ENCODE measurements at places on chromosomes 13 and 19. TPM values are rescaled to one million over a fixed set of nuclear protein-coding genes. Genes with fewer than 3 reads are reported as not detected.

DNA sequence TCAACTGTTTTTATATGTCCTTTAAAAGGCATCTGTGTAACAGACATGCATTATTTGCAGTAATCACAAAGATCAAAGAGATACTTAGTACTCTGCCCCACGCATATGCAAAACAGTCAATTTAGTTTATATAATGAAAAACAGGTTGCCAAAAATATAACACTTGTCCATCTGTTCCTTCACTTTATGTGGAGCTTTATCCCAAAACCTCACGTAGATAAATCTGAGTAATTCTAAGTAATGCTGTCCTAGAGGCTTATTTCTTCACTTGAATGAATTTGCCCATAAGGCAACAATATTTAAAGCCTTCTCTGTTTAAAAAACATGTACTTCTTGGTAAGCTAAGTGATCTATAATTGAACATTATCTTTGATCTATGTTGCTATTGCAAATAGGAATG, 20.3 kb upstream of the SLITRK6 start:
- DNase-seq, result no peak

LILRA2 gene
- not detected for total RNA-seq

METTL21C gene
- 1.8 TPM for total RNA-seq

- DNase-seq, result no peak
Observed at GRCh38 chr19:367561-367960, 23.0 kb upstream of the MIER2 start.

OR7D2 gene
- total RNA-seq, result not detected

DNA sequence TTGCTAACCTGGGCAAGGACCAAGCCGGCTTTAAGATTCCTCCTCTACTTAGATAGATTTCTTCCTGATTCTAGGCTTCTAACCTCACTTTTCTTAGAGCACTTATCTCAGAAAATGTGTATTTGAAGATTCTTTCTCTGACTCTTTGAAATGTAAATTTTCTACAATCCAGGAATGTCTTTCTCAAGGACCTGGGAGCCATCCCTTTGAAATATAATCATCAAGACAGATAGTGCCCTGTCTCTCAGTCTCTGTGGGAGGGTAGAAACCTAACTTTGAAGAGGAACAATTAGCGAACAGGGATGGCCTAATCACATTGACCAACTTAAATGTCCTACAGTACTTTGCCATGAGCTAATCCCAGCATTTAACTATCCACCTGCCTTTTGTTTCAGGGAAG, 1646.0 kb downstream of the PCDH9 start:
- DNase-seq, result no peak

DNA sequence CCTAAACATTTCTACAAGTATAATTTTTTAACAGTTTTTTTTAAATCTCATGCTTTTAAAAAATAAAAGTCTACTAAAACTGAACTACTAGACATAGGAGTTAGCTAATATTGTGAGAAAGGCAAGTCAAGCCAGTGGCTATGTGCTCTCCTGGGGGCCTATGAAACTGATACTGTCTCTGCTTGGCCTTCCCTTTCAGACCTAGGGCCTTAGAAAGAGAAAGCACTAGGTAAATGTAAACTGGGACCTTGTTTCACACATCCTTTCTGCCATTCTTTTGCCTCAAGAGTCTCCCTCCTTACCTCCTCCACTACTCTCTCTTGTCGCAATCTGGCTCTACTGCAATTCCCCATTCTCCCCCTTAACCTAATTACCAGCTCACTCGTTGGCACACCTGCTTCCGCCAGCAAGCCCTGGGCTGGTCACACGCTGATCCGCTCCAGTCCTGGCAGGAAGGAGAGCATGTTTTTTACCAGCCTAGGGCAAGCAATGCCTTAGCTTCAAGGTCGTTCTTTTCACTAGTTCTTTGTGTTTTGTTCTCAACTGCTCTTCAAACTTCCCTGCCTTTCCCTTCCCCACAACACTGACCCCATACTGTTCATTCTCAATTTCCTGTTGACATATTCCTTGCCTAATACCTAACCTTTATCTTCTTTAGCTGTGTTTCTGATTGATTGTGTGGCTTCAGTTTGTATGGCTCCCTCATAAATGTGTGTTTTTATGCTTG, 23.1 kb downstream of the TBC1D4 start:
- DNase-seq, result no peak

DNA sequence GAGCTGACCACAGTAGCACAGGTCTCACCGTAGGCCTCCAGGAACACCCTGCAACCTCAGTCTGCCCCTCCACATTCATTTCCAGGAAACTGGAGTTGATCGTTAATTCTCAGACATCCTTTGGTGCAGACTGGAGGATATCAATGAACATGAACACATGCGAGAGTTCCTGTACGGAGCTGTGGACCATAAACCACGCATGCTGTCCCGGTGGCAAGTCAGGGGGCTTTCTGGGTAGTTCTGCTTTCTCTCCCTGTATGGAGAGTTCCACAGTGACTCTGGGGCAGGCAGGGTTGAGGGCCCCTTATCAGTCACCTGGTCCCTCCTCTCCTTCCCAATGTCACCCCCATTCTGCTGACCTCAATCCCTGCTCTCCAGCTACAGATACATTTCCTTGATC, 55.5 kb upstream of the URI1 start:
- DNase-seq, result no peak

C13orf42 gene
- not detected for total RNA-seq

DNA sequence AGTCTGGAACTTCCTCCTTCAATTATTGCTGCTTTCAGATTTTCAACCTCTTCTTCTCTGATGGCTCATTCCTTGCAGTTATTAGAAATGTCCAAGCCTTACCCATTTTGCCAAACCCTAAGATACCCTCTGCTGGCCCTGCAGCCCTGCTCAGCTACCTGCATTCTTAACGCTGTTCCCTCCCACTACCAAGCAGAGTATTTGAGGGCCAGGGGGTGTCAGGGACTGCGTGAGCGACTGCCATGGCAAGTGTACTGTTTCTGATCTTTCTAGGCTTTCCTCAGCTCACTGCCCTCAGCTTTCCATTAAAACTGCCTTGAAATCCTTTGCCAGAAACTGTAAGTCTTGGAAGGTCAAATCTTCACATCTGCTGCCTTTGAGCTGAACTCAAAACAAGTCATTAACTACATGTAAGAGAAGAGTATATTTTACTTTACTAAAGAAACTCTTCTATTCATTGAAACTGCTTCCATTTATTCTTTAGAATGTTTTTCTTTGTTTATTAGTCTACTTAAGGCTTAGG, 41.0 kb downstream of the HS6ST3 start:
- DNase-seq, result no peak

DNA sequence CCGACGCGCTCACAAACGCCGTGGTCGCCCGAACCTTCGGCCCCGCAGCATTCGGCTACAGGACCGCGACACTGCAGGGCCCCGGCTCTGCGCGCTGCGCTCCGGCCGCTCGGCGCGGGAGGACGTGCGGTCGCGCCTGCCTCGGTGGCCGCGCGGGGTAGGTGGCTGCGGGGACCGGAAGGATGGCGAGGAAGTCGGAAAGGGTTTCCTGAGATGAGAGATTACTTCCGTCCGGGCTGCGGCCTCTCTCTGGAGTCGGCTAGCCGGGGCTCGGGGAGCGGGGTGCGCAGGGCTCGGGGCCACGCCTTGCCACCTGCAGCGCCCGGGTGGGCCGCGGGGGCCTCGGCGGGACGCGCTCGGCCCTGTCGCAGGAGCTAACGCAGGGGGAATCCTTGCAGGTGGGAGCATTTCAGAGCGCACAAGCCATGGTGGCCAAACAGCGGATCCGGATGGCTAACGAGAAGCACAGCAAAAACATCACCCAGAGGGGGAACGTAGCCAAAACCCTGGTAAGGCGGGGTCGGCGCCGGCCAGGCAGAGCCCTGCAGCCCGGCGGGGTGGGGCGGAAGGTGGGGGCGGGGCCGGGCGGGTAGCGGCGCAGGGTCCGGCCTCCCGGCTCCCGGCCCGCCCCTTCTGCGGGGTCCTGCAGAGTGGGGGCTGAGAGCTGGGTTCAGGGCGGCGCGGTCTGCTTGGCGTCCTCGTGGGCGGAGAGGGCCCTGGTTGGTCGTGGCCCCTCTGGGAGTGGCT, at the start of gene SERP2:
TSS of gene SERP2 (plus strand) at position 224 of the 747 bp plus-strand sequence. CDS start at position 426, 202 bp downstream.
- peak; percentile 34 for DNase-seq

C19orf67 gene
- 0.27 TPM for total RNA-seq

DNA sequence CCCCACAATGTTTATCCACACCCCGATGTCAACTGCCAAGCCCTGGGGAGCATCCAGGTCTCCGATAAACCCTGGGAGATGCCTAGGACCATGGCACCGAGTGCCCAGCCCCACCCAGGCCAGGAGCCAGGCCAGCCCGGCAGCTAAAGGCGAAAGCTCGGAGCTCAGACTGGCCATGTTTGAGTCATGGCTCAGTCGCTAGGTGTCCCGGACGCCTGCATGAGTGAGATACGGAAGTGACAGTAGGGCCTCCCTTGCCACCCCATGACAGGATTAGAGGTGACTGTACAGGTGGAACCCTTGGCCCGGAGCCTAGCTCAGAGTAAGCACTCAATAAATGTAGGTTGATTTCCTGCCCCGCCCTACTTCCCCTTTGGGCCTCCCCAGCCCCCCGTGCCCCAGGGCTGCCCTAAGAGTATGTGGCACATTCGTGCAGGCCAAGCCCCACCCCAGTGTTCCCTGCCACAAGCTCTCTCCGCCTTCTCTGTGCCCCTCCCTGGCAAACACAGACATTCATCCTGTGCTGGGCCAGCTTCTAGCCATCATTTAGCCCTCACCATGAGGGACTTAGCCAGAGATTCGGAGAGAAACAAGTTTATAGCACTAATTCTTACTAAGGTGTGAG, 5.8 kb upstream of the TPM4 start:
- DNase-seq, result no peak

GRCh38 chr13:36258831-36259230, 38.8 kb downstream of the CCDC169 start:
- DNase-seq, result no peak

- no peak for DNase-seq
Observed at GRCh38 chr19:49932731-49933131, 3.4 kb upstream of the NUP62 start.

- no peak for DNase-seq
Observed at GRCh38 chr19:28493884-28494283, 719.1 kb downstream of the UQCRFS1 start.

DNA sequence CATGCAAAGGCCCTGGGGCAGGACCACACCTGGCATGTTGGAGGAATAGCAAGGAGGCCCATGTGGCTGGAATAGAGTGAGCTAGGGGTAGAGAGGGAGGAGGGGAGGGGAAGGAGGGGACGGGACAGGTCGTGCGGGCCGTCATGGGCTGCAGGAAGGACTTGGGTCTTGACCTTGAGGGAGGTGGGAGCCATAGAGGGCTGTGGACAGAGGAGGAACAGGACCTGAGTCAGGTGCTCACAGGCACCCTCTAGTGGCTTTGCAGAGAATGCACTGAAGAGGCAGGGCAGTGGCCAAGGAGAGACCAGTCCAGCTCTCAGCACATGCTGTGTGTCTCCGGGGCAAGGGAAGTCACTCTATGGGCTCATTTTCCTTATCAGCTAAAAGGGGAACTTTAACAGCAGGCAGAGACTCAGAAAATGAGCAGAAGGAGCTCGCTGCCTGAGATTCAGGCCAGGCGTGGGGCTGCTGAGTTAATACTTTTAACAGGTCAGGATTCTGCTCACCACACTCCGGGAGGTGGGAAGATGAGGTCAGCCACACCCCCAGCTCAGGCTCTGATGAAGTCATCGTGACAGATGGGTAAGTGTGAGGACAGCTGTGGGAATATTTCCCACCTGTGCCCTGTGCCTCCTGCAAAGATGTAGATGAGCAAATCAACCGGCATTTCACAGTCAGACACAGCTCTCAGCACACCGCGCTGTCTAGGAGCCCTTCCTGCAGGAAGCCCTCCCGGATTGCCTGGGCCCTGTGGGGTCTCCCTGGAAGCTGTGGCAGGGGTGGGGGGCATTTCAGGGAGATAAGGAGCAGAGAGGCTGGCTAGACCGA, 6.0 kb upstream of the TNFAIP8L1 start:
- DNase-seq, result peak; percentile 61

ZNF579 gene
- 7.9 TPM for total RNA-seq

DNA sequence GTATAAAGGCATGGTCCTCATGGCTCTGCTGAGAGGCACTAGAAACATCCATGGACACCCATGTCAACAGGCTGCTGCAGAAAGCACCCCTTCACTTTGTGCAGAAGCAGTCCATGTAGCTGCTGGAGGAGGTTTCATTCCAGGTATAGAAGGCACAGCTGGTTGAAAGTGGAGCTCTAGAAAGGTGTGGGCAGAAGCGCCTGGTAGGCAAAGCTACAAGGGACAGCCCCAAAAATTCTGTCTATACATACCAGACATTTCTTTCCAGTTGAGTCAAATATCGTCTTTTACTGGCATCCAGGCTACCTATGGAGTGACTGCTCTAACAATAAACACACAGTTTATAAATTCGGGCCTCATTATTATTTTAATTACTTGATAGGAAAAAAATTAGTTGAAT, 129.3 kb downstream of the ENOX1 start:
- no peak for DNase-seq

DNA sequence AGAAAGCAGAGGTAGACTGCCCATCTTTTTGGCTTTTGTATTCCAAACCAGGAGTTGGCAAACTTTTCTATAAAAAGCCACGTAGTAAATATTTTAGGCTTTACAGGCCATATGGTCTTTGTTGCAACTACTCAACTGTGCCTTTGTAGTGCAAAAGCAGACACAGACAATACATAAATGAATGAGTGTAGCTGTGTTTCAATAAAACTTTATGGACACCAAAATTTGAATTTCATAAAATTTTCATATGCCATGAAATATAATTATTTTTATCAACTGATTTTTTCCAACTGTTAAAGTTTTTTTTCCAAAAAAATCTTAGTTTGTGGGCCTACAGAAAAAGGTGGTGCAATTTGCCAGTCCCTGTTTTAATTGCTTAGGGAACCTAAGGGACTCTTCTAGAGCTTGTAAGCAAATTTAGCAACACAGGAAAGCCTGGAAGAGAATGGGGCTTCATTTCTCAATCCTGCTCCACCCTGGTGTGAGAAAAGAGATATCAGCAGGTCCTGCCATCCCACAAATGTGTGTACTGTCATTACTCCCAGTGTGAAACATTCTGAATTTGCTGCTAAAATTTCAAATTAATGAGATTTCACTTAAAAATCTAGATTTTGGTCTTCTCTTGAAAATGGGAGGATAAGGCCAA, 194.2 kb downstream of the RGCC start:
- no peak for DNase-seq

GRCh38 chr13:40197936-40198595, 468.4 kb downstream of the FOXO1 start:
- DNase-seq, result no peak

- peak; percentile 55 for DNase-seq
Observed at GRCh38 chr19:38869836-38870607, 8.1 kb downstream of the RINL start.

DNA sequence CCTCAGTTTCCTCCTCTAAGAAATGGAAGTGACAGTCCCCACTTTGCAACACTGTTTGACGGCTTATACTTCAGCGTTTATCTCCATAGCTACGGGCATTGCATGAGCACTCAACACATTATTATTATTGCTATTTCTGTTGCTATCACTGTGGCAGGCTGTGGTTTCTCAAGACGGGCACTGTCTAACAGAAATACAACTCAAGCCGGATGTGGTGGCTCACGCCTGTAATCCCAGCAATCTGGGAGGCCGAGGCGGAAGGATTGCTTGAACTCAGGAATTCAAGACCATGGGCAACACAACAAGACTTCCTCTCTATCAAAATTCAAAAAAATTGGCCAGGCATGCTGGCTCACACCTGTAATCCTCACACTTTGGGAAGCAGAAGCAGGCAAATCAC, 4.9 kb upstream of the ZSWIM4 start:
- DNase-seq, result no peak
